Karpas-422 (cell line): ENCODE measurements at places on chromosomes 16 and 17. TPM values are rescaled to one million over a fixed set of nuclear protein-coding genes. Genes with fewer than 3 reads are reported as not detected.

Gene KRT12
- total RNA-seq = not detected in 2 replicates

Gene SLX4
- 9.1 and 12.7 TPM in 2 replicates for total RNA-seq

GRCh38 chr16:6616746-6617145 is 715.9 kb upstream of the RBFOX1 start:
- no peak for DNase-seq
- no peak overlapping the region for H3K27ac ChIP-seq
- H3K36me3 ChIP-seq = no peaks in the 10 kb centered on the region
- no peaks in the 10 kb centered on the region for H3K27me3 ChIP-seq
- H3K4me1 ChIP-seq = no peaks in the 10 kb centered on the region

DNA sequence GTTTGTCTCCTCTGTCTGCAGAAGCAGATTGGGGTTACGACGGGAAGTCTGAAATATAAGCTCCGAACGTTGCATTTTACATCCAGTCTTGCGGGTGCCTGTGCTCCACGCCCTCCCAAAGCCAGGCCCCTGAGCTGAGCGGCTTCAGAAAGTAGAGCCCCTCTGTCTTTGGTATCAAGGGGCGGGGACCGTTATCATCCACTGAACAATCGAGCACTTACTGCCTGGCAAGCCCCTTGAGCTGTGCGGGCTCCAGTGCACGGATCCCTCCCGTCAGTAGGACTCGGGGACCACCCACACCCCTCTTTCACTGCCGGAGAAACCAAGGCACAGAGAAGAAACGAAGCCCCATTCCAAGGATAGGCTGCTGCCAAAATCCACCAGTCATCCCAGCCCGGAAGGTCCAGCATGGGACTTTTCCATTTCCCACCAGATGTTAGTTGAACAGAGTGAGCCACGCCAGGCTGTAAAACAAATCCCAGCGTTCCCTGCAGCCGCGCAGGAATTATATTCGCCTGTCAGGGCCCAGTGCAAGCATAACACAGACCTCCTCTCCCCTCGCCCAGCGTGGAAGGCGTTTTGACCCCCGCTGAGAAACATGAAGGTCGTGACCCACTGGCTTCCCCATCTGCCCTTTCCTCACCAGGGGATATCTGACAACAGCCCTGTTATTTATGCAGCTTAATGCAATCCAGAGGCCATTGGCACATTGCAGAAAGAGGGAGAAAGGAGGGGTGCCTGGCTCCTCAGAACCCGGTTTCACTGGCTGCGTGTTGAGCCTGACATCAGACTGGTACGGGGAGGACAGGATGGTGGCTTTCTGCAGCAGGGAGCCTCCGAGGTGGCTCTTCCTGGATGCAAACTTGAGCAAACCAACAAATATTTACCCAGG is 212.2 kb upstream of the FOXF1 start:
- DNase-seq = no peak
- H3K27ac ChIP-seq = no peak overlapping the region
- H3K4me1 ChIP-seq = no peaks in the 10 kb centered on the region

GRCh38 chr16:57462978-57463362 is 491 bp downstream of the POLR2C start:
- H3K36me3 ChIP-seq = peaks cover 31% of the 10 kb centered on the region
- peak overlapping the region; percentile 76 for H3K4me3 ChIP-seq

- H3K27me3 ChIP-seq = no peaks in the 10 kb centered on the region
- peak; percentile 71 for DNase-seq
- H3K4me3 ChIP-seq = peak overlapping the region; percentile 91
- no peak overlapping the region for H3K27ac ChIP-seq
- H3K36me3 ChIP-seq = no peaks in the 10 kb centered on the region
- H3K4me1 ChIP-seq = peaks cover 38% of the 10 kb centered on the region
These were observed 576 bp downstream of the EPOP start for GRCh38 chr17:38674014-38674748.

- H3K36me3 ChIP-seq = no peaks in the 10 kb centered on the region
- no peaks in the 10 kb centered on the region for H3K4me1 ChIP-seq
- no peak overlapping the region for H3K27ac ChIP-seq
- no peaks in the 10 kb centered on the region for H3K27me3 ChIP-seq
- DNase-seq = peak; percentile 56
- no peak overlapping the region for H3K4me3 ChIP-seq
These were observed 39.7 kb downstream of the NACA2 start for GRCh38 chr17:61551255-61551742.

GRCh38 chr16:761625-762513 is 1.3 kb downstream of the MSLN start:
- no peaks in the 10 kb centered on the region for H3K27me3 ChIP-seq
- H3K27ac ChIP-seq = no peak overlapping the region
- H3K4me1 ChIP-seq = no peaks in the 10 kb centered on the region
- H3K4me3 ChIP-seq = no peak overlapping the region
- H3K36me3 ChIP-seq = no peaks in the 10 kb centered on the region
- DNase-seq = no peak

DNA sequence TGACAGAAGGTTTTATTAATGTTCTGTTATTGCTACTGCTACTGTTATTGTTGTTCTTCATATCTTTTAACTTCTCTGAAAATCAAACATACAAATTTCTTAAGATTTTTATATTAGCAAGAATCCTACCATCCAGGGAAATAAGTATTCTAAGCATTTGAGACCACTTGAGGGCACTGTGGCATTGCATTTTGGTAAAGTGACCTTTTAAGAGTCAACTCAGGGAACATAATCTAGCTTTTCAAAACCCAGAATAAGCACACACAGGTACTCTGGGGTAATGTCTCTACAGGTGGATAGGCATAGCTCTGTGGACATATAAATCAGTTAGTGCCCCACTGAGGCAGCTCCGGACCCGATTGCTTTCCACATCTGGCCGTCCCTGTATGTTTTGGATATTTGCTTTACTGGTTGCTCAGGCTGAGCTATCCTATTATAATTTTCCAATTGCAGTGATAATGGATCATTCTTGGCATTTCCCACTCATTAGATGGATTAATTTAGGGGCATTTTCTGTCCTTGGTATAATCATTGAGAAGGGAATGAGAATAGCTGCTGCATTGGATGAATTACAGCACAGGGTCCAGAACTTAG is 1425.1 kb upstream of the CDH8 start:
- no peak overlapping the region for H3K27ac ChIP-seq
- H3K4me3 ChIP-seq = no peak overlapping the region
- DNase-seq = peak; percentile 86
- H3K27me3 ChIP-seq = no peaks in the 10 kb centered on the region

DNA sequence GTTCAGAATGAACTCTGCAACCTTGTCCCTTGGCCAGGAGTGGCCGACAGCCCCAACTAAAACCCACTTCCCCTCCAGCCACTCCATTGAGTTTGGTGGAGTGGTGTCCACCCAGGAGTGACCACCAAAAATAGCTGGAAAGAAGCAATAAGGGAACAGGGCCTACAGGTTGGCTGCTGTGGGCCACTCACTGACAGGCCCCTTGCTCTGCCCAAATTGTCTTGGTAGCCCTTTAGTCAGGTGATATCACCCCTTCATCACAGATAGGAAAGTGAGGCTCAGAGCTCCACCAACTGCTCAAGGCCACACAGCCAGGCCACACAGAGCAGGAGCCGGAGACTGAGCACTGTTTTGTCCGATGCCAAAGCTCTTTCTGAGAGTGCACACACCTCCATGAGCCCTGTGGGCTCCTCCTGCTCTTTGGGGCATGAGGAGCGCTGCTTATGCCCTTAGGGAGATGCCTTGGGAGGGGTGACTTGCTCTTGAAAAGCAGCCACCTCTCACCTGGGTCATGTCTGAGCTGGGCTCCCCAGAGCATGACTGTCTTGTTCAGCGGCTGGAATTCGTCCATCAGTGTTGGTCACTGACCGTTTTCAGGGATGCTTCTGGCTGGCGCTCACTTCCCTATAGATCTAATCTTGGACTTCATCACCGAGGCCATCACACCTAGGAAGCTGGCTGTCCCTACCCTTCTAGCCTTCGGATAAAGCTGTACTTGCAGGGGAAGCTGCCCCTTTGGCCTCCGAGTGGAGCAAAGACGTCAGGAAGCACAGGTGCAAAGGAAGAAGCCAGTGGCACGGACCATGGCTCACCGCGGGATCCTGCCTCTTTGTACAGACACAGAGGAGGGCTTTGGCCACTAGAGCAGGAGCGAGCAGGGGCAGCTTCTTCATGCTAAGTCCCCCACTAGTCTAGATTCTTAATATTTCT is 186.0 kb upstream of the ZNF469 start:
- H3K27ac ChIP-seq = no peak overlapping the region
- DNase-seq = no peak
- H3K36me3 ChIP-seq = no peaks in the 10 kb centered on the region
- H3K4me3 ChIP-seq = no peak overlapping the region
- no peaks in the 10 kb centered on the region for H3K4me1 ChIP-seq

DNA sequence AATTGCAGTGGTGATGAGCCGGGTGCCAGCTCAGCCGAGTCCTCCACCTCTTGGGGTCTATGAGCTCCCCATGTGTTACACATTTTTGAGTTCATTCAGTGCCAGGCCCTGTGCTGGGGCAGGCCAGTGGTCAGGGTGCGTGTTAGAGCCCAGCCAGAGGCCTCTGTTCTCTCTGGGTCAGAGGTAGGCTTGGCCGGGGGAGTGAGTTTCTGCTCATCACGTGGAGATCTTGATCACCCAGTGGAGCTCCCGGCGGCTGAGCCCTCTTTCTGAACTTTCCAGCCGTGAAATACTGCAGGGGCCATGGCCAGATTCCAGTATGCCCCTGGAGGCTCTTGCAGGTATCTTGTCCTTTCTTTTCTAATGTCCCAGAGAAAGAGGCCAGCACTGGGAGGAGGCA is 93.0 kb downstream of the RAP1GAP2 start:
- no peak overlapping the region for H3K4me3 ChIP-seq
- DNase-seq = no peak
- peaks cover 3% of the 10 kb centered on the region; the same call in 1 of the 2 replicates for H3K4me1 ChIP-seq
- H3K36me3 ChIP-seq = no peaks in the 10 kb centered on the region
